ENCODE measurements at places on chromosomes 11 and 22.

DNA sequence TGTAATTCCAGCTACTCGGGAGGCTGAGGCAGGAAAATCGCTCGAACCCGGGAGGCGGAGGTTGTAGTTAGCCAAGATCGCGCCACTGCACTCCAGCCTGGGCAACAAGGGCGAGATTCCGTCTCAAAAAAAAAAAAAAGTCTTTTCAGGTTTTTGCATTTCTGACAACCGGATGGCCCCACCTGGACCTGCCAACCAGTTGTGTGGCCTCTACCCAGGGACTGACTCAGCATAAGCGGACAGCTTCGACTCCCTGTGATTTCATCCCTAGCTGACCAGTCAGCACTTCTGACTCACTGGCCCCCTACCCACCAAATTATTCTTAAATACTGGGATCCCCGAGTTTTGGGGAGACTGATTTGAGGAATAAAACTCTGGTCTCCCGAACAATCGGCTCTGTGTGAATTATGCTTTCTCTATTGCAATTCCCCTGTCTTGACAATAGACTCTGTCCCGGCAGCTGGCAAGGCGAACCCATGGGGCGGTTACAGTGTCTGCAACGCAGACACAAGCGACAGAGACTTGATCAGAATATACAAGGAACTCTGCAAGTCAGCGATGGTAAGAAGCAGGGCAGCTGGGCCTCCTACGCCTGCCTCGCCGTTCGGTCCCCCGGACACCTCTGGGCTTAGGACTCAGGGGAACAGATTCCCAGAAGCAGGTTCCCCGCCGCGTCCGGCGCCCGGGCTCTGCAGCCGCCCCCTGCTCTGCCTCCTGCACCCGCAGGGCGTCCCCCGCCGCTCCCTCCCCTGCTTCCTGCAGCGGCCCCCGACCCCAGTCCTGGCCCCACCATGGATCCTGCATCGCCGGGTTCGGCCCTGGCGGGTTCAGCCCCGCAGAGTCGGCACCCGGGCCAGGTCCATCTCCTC is 741 bp upstream of the TALDO1 start:
- DNase-seq, result no peak

DNA sequence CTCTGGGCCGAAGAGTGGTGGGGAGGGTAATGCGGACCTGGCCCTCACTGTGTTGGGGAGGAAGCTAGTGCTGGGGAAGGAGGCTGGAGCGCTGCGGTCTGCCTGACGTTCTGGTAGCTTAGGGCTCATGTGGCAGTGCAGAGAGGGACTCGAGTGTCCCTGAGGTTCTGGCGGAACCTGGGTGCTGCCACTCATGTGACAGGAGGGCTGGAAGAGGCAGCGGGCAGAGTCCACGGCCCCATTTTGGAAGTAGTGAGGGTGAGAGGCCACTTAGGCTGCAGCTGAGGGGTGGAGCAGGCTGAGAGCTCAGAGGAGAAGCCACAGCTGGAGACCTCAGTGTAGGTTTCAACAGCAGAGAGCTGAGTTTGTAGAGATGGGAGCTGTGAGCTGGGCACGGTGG is 16.2 kb upstream of the TRMU start:
- no peak for DNase-seq

DNA sequence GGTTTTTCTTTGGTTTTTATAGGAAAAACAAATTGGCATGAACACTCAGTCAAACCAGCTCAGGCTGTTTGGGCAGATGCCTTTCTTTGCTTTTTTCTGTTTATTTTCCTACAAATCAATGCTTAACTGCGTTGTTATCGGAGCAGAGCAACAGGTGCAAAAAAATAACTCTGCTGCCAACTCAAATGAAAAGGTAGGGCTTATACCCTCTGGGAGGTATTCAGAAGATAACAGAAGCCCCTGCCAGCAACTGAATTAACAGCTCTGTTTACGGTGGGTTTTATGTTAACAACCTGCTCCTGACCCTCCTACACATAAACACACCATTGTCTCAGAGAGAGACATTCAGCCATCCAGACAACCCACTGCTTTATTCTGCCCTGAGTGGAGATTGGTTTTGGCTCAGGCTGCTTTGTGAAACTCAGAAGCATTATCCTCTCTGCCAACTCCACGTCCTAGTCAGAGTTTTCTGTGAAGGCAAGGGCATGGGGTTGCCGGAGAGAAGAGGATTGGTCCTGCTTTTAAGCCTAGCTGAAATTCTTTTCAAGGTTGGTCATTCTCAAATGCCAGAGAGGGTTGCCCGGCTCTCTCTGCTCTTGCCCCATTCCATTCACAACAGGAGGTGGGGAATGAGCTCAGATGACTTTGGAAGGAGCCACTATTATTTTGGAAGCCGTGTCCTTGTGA is 11.4 kb downstream of the EHF start:
- no peak for DNase-seq

GRCh38 chr11:75069473-75069872 is 27.2 kb downstream of the OR2AT4 start:
- no peak for DNase-seq

- no peak for DNase-seq
Observed at GRCh38 chr11:13249992-13250391, 27.6 kb upstream of the BMAL1 start.

GRCh38 chr22:27580311-27580897 is 221.2 kb downstream of the MN1 start:
- no peak for DNase-seq

DNA sequence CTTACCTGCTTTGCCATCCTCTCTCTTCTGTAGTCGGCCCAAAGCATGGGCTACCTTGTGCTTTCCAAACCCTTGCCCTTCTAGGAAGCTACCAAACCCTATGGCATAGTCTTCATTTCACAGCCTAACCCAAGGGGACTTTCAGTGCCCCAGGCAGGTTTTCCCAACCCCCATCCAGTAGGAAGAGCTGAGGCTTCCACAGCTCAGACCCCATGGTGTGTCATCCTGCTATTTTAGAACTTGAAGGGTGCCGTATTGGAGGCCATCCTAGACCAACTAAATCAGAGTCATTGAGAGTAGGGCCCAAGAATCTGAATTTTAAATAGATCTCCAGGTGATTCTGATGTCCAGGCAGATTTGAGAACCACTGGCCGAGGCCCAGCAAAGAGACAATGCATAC is 31.9 kb upstream of the TUB start:
- no peak for DNase-seq
